Calu3 (cell line): ENCODE measurements at places on chromosomes 2 and 18.
A peak's percentile ranks its signal among the peaks of the same experiment; 100 is the strongest.

DNA sequence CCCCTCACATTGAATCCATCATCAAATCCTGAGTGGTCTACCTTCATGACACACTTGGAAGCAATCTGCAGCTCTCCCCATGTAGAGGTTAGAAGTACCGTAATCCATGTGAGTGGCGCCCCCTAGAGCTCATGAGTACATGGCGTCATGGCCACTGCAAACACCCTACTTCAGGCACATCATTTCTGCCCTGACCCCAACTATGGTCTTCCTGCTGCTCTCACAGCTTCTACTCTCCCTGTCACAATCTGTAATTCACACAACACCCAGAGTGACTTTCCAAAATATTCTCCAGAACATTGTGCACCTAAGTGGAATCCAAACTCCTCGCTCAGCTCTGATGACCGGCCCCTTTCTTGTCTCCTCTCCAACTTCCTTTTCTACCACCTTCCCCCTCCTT lies 141.9 kb downstream of the ANKRD44 start:
- peak; percentile 74 for DNase-seq

- no peak for DNase-seq
Observed at GRCh38 chr2:211114826-211115455, 558.5 kb downstream of the CPS1 start.

DNA sequence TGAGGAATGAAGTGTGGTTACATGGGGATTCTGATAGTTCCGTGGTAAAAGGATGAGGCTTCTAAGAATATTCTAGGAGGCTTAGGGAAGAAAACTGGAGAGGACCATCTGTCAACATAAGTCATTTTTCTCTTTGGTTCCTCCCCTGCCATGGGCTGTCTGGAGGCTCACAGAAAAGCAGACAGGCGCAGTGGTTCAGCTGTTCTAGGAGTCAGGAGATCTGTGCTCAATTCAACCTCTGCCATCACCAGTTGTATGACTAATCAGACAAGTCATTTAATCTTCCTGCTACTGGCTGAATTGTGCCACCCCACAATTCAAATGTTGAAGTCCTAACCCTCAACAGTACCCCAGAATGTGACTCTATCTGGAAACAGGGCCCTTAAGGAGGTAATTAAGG lies 36.4 kb downstream of the ADAM17 start:
- no peak for DNase-seq

- no peak for DNase-seq
Observed at GRCh38 chr18:58315041-58315440, 271.0 kb downstream of the NEDD4L start.

DNA sequence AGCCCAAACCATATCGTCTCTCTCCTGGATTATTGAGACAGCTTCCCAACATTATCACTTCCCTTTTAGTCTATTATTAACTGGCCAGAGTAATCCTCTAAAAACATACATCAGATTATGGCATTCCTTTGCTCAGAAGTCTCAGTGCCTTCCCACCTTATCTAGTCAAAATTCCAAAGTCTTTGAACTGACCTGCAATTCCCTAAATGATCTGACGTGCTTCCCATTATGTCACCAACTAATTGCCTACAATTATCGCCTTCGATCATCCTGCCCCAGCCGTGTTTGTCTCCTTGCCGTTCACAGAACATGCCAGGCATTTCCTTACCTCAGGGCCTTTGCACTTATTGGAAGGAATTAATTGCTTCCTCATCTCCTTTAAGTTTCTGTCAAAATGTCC lies 332.4 kb downstream of the IRS1 start:
- no peak for DNase-seq

- DNase-seq, result no peak
Observed at GRCh38 chr2:118231759-118232158, 143.5 kb downstream of the INSIG2 start.
